ENCODE measurements at places on chromosomes 2 and 18. TPM values are rescaled to one million over a fixed set of nuclear protein-coding genes. Genes with fewer than 3 reads are reported as not detected.

TUBB8B gene
- total RNA-seq, result 0.91 TPM

CDH2 gene
- 0.81 TPM for total RNA-seq

ANO7 gene
- 4.1 TPM for total RNA-seq

CCNT2 gene
- total RNA-seq, result 42.9 TPM

AFF3 gene
- total RNA-seq, result 0.19 TPM

SNORC gene
- 4.3 TPM for total RNA-seq

DSG4 gene
- total RNA-seq, result not detected

ACVR2A gene
- total RNA-seq, result 16.4 TPM

CEP192 gene
- total RNA-seq, result 38.1 TPM

TMEM237 gene
- total RNA-seq, result 26.5 TPM

SERPINB13 gene
- not detected for total RNA-seq

TUBA3E gene
- 0.57 TPM for total RNA-seq

LAMA3 gene
- 37.9 TPM for total RNA-seq

IL1F10 gene
- not detected for total RNA-seq

MAP2 gene
- total RNA-seq, result 0.05 TPM

RIT2 gene
- not detected for total RNA-seq

SETBP1 gene
- total RNA-seq, result 4.0 TPM

RAB6D gene
- total RNA-seq, result 0.23 TPM

ABCG8 gene
- 0.12 TPM for total RNA-seq

MC4R gene
- total RNA-seq, result not detected

APCDD1 gene
- total RNA-seq, result 1.5 TPM

UPP2 gene
- not detected for total RNA-seq

ATP6V1B1 gene
- 2.6 TPM for total RNA-seq

MBP gene
- 11.4 TPM for total RNA-seq

CRYGC gene
- not detected for total RNA-seq

IL36A gene
- not detected for total RNA-seq

CTLA4 gene
- not detected for total RNA-seq

ZNF142 gene
- 37.0 TPM for total RNA-seq

PTPRN gene
- total RNA-seq, result not detected

FMNL2 gene
- 38.0 TPM for total RNA-seq

LRRTM4 gene
- 0.21 TPM for total RNA-seq

SOX11 gene
- total RNA-seq, result not detected

PIK3C3 gene
- 25.7 TPM for total RNA-seq

PDCD1 gene
- not detected for total RNA-seq

PROKR1 gene
- total RNA-seq, result 0.09 TPM

CYP26B1 gene
- 1.7 TPM for total RNA-seq

AQP12B gene
- not detected for total RNA-seq

LYPD6B gene
- total RNA-seq, result 28.5 TPM

SAG gene
- not detected for total RNA-seq

NAT8 gene
- total RNA-seq, result not detected

FTCDNL1 gene
- total RNA-seq, result 0.35 TPM

REG3G gene
- not detected for total RNA-seq

ANKRD36 gene
- total RNA-seq, result 24.8 TPM

SLC8A1 gene
- 0.21 TPM for total RNA-seq

RHBDD1 gene
- 14.3 TPM for total RNA-seq

GPR39 gene
- 26.8 TPM for total RNA-seq

FHL2 gene
- total RNA-seq, result 40.5 TPM

DYSF gene
- 1.7 TPM for total RNA-seq

Data from Caco-2 (cell line).